ENCODE measurements at places on chromosomes 2 and 18. TPM values are rescaled to one million over a fixed set of nuclear protein-coding genes. Genes with fewer than 3 reads are reported as not detected.

The ARHGEF4 gene
- total RNA-seq, result 0.35 TPM

The EMX1 gene
- total RNA-seq, result 0.35 TPM

The DPYSL5 gene
- not detected for total RNA-seq

The TRAPPC8 gene
- 75.6 TPM for total RNA-seq

The DLX1 gene
- total RNA-seq, result not detected

The EN1 gene
- not detected for total RNA-seq

The UGT1A9 gene
- 37.2 TPM for total RNA-seq

The ERICH2 gene
- total RNA-seq, result not detected

The LOXL3 gene
- 1.1 TPM for total RNA-seq

The GPR39 gene
- total RNA-seq, result 9.2 TPM

The MYO3B gene
- 10.6 TPM for total RNA-seq

The PIK3C3 gene
- 88.2 TPM for total RNA-seq

The NDC80 gene
- total RNA-seq, result 13.7 TPM

The SERPINB13 gene
- not detected for total RNA-seq

The SCYGR7 gene
- total RNA-seq, result not detected
